NCI-H446 (cell line): ENCODE measurements at places on chromosomes 13 and 19.
A peak's percentile ranks its signal among the peaks of the same experiment; 100 is the strongest.

DNA sequence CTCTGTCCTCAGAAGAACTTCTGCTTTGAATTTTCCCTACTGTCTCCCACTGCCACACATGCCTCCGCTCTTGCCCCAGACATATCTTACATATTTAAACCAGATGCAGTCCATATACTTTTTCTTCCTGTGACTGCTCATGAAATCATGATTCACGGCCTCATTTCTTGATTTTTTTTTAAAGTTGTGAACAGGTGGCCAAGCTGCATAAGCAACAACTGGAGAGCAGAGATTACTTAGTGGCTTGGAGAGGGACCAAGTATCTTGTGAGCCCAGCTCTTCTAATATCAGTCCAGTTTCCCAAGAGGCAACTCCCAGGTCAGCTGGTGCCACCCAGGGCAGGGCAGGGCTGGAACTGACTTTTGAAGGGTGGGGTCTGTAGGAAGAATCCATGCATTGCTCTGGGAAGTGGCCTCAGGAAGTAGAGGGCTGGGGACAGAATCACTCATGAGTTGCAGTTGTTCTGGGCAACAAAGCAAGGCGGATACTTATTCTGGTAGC is 152.4 kb downstream of the LMO7 start:
- no peak for DNase-seq

- peak; percentile 24 for DNase-seq
These were observed 67.4 kb downstream of the KCNRG start for GRCh38 chr13:50082426-50083281.

DNA sequence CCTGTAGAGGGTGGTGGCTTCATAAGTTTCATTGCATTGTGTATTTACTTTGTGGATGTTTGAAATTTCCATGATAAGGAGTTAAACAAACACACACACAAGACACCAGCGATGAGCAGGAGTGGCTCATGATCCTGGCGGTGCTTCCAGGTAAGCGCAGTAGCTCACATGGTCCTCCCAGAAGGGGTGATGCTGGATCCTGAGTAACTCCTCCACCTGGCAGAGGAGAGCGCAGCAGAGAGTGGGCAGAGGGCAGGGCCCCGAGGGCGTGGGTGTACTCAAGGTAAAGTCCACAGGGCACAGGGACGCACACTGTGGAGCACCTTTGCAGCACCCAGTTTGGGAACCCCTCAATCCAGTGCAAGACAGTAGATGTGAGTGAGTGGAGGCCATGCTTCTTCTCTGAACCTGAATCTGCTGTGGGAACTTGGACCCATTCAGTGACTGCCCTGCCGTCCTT is 54.0 kb downstream of the RFX2 start:
- DNase-seq: no peak

DNA sequence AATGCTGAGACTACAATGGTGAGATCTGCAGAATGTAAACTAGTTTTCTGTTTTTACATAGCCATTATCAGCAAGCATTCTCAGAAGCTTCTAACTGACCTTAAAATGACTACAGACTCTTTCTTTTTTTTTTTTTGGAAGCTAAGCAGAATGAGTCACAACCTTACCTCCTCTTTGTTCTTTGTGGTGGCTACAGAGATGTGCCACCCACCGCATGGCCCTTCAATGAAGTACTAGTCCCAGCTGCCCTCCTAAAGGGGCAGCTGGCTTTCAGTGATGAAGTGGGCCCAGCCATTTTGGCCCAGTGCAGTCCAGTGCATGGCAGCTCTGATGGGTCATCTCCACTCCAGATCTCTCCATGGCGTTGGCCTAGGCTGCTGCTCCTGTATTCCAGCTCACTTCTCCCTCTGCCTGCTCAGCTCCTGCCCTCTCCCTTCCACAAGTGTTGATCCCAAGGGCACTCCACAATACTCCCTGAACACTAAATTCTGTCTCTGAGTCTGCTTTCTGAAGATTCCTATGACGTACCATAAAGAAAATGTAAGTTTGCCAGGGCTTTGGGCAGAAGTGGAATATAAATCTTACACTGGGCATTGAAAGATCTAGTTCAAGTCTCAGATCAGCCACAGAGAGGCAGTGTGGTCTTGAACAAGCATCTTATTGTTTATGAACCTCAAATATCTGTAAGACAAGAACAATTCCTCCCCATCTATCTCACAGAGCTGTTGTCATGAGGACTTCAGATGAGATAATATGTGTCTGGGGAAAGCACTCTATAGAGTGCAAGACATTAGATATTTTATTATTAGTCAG is 85.6 kb downstream of the RXFP2 start:
- no peak for DNase-seq

- no peak for DNase-seq
These were observed 130.7 kb downstream of the MYO16 start for GRCh38 chr13:108760129-108760528.

- DNase-seq: no peak
These were observed 3.5 kb downstream of the LIPE start for GRCh38 chr19:42423462-42424344.

DNA sequence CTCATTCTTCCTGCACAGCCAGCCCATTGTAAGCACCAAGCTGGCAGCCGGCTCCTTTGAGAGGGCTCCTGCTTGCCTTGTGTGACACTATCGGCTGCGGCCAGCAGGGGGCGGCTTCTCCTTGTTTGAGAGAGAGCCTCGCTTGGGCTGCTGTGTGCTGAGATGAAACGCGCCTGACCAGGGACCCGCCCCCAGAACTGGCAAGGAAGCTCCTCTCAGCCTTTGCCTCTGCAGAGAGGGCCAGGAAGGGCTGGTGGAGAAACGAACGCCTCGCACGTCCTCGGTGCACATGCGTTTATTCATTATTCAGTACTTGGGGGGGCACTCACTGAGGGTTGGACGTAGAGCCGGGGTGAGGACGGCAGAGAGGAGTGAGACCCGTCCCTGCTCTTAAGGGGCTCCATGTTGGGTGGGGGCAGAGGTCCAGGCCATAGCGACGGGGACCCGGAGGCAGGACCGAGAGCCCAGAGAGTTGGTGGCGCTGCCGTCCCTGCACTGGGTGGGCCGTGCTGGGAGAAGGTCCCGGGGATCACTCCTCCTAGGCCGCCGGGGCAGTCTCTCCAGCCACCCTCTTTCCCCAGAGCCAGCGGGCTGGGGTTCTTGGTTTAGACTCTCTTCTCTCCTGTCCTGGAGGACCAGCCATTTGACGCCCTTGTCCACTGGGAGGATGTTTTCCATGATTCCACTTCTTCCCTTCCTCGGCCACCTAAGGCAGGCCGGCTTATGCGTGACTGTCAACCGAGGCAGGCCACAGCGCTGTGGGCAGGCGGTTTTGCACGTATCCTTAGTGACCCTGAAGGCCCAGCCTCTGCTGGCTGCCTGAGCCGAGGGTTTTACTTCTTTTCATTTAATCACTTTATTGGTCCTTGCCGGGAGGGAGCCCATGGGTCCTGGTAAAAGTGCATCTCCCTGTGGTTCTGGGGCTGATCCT is 174.5 kb downstream of the KATNAL1 start:
- DNase-seq: peak; percentile 55

GRCh38 chr13:62280590-62280989 is 864.9 kb upstream of the PCDH20 start:
- DNase-seq: no peak

- DNase-seq: no peak
These were observed 88.1 kb downstream of the SLC7A1 start for GRCh38 chr13:29507356-29507755.

DNA sequence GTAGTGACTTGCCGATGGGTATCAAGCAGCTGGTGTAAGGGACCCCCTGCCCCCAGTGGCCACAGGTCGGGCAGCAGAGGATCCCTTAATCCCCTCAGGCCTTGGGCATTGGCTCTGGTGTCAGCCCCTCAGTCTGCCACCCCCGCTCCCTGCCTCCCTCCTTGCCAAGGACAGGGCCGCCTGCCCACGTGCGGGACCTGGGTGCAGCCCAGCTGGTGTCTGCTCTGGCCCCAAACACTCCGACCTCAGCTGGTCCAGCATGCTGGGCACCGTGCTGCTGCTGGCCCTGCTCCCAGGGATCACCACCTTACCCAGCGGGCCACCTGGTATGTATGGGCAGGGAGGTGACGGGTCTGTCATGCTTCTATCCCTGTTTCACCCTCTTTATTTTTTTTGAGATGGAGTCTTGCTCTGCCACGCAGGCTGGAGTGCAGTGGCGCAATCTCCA is at the start of gene TGFBR3L:
TGFBR3L (plus strand) TSS at position 233 of the 448 bp plus-strand sequence.
- no peak for DNase-seq

- DNase-seq: no peak
These were observed 8.1 kb upstream of the PTBP1 start for GRCh38 chr19:788983-789700.

DNA sequence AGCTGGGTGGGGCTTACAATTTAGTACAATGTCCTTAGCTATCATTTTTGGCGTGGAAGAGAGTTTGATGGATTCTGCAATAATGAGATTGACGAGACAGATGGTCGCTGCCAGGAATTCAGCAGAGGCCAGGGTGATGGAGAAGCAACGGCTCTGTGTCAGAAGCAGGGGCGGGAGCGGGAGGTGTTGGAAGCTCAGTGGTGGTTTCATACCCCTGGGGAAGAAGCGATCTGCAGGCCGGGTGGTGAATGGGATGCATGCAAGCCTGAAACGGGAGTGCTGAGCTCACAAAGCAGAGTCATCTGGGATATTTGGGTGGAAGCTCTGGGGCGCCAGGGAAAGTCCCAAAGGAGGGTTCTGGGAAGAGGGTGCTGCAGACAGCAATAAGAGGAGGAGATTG is 370.8 kb downstream of the ZNF536 start:
- DNase-seq: no peak

GRCh38 chr19:5585461-5586299 is 17.9 kb upstream of the TINCR start:
- peak; percentile 82 for DNase-seq

- DNase-seq: no peak
These were observed 16.2 kb downstream of the TMTC4 start for GRCh38 chr13:100658363-100658762.

DNA sequence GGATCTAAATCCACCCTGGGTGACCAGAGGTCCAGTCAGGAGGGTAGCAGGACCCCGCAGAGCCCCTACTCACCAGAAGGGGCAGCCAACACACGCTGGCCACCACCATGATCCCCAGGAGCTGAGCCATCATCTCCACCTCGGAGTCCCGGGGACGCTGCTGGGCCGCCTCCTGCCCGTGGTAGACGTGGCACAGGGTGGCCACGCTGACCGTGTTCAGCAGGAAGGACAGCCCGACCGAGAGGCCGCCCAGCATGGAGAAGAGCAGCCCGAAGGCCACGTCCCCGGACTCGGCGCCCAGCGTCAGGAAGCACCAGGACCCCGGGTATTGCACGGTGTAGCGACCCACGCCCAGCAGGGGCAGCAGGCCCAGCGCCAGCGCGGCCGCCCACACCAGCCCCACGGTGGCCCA is 6.9 kb downstream of the TBXA2R start:
- no peak for DNase-seq

- no peak for DNase-seq
These were observed 3.3 kb upstream of the ICAM4 start for GRCh38 chr19:10283301-10284064.

- no peak for DNase-seq
These were observed 122.1 kb upstream of the SPATA13 start for GRCh38 chr13:24038405-24038804.

DNA sequence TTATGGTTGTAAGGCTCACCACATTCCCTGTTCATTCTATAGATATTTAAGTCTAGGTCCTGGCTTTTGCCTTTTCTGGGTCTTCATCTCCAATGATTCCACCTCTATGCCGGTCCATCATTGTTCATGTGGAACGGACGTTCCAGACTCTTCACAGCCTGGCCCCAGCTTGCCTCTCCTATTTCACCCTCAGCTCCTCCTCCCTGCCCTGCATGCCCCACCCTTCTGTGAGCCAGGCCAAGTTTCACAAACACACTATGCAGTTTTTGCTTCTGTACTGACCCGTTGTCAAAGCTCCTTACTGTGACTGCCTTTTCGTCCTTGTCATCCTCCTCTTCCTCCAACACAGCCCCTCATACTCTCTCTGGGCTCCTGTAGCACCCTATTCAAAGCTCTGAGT is 31.3 kb downstream of the TEX26 start:
- no peak for DNase-seq

- no peak for DNase-seq
These were observed 16.9 kb upstream of the MYCBP2 start for GRCh38 chr13:77343841-77344240.

GRCh38 chr13:68176475-68176874 is 946.3 kb upstream of the PCDH9 start:
- DNase-seq: peak; percentile 2

DNA sequence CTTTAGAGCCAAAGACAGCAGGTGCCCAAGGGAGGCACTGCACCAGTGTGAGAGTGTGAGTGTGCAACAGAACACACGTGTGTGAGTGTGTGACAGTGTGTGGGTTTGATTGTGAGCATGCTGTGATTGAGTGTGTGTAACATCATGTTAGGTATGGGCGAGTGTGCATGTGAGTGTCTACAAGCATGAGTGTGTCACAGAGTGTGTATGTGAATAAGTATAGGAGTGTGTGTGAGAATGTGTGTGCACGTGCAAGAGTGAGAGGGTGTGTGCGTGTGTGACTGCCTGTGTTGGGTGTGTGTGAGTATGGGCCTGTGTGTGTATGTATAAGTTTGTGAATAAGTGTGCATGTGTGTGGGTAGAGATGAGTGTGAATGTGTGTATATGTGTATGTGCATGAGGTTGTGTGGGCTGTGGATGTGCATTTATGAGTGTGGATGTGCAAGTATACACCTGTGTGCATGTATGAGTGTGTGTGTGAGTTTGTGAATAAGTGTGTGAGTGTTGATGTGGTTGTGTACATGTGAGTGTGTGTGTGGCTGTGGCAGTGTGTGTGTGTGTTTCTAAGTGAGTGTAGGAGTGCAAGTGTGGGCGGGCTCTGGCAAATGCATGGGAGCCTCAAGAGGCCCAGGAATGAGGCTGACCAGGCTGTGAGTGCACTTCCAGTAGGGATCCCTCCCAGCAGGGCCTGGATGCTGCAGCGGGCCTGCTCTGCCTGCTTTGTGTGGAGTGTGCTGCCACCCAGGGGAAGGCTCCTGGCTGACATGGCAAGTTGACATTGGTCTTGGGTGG is 198.4 kb downstream of the COL4A1 start:
- DNase-seq: no peak
